ENCODE measurements at places on chromosomes 12 and 14.
A peak's percentile ranks its signal among the peaks of the same experiment; 100 is the strongest.

- no peak for DNase-seq
Observed at GRCh38 chr12:52054833-52055730, 3.8 kb downstream of the NR4A1 start.

DNA sequence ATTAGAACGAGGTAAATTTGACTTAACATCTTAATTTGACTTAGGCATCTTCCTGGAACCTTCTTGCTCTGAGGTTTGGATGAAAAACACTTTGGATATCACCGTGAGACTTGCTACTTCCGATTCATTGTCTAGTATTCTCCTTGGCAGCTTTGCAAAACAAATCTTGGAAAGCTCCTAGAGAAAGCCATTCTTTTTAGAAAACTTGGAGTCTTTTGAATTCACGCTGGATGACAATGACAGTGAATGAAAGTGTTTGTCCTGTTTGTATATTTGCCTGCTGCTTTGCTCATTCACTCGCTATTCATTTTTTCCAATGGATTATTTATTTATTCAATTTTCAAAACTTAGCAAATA is 222.1 kb upstream of the HMGA2 start:
- no peak for DNase-seq

GRCh38 chr12:104496336-104496735 is 39.6 kb downstream of the CHST11 start:
- no peak for DNase-seq

DNA sequence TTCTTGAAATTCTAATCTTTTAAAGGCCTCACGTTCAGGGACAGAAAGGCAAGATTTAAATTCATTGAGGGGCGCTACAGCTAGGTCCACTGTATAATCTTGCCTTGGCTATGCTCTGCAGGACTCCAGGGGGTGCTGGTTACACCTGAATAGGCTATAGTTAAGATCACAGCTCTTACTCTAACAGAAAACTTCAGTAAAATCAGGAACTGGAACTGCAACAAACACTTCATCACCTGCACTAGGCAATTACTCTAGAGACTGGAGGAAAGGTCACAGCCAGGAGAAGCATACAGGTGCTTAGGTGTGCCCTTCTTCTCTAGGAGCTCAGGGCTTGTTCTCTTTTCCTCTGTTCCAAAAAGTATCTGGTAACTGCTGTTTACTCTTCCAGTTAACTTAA is 20.9 kb downstream of the SLCO1C1 start:
- no peak for DNase-seq

GRCh38 chr14:105294142-105294597 is 6.6 kb downstream of the BRF1 start:
- peak; percentile 55 for DNase-seq

- DNase-seq, result peak; percentile 58
Observed at GRCh38 chr14:22598896-22599244, 770 bp downstream of the ABHD4 start.

DNA sequence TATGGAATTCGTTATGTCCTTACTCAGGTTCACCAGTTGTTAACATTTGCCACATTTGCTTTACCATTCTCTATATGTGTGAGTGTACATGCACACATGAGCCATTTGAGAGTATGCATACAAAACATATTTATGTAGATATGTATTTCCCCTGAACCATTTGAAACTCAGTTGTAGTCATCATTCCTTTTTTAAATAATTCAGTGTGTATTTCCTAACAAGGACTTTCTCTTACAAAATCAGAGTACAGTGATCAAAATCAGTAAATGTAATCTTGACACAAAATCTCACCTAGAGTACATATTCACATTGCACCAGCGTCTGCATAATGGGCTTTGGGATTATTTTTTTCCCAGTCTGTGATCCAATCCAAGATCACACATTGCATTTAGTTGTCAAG is 384.9 kb downstream of the DIO2 start:
- DNase-seq, result no peak

GRCh38 chr12:38424436-38424835 is 107.9 kb downstream of the ALG10B start:
- DNase-seq, result peak; percentile 12

- no peak for DNase-seq
Observed at GRCh38 chr12:52199294-52199919, 7.6 kb upstream of the KRT80 start.

- DNase-seq, result no peak
Observed at GRCh38 chr12:110668480-110669192, 20.3 kb downstream of the HVCN1 start.

- no peak for DNase-seq
Observed at GRCh38 chr12:85733221-85733840, 102.9 kb downstream of the RASSF9 start.

GRCh38 chr12:22525426-22525825 is 18.9 kb downstream of the C2CD5 start:
- DNase-seq, result no peak

GRCh38 chr14:45181806-45182205 is 46.1 kb downstream of the FANCM start:
- no peak for DNase-seq

DNA sequence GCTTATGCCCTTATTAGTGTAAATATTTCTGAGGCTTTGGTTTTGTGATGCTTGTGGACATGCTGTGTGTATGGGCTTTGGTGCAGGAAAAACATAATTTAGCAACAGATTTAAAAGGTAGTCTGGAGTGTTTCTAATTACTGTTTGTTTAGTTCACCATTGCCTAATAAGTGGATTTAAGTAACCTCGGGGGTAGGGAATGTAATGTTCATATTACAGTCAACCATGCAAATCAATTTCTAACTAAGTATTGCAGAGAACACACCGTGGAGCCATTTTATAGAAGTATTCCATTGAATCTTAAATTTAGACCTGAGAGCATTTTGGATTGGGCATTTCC is 53.5 kb downstream of the ANO6 start:
- DNase-seq, result no peak

DNA sequence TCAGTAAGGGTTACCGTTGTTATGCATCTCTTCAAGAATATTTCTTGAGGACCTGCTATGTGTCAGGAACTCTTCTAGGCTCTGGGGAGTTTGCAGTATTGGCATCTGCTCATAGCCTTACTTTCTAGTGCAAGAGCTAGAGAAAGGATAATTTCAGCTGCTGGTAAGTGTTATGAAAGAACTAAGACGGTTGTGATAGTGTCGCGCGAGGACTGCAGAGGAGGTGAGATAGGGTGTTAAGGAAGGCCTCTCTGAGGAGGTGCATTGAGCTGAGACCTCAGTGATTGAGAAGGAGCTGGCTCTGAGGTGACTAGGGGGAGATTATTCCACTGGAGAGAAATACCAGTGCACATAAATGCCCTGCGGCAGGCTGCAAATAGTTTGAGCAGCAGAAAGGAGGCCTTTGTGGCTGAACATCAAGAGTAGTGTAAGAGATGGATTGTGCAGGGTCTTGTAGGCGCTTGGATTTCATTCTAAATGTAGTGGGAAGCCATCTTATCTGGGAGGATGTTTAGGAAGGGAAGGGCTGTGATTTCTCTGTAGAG is 824 bp downstream of the DDX55 start:
- DNase-seq, result no peak

GRCh38 chr14:70780396-70781075 is 28.8 kb downstream of the MAP3K9 start:
- peak; percentile 51 for DNase-seq

GRCh38 chr12:128091101-128091720 is 175.8 kb upstream of the TMEM132C start:
- no peak for DNase-seq

DNA sequence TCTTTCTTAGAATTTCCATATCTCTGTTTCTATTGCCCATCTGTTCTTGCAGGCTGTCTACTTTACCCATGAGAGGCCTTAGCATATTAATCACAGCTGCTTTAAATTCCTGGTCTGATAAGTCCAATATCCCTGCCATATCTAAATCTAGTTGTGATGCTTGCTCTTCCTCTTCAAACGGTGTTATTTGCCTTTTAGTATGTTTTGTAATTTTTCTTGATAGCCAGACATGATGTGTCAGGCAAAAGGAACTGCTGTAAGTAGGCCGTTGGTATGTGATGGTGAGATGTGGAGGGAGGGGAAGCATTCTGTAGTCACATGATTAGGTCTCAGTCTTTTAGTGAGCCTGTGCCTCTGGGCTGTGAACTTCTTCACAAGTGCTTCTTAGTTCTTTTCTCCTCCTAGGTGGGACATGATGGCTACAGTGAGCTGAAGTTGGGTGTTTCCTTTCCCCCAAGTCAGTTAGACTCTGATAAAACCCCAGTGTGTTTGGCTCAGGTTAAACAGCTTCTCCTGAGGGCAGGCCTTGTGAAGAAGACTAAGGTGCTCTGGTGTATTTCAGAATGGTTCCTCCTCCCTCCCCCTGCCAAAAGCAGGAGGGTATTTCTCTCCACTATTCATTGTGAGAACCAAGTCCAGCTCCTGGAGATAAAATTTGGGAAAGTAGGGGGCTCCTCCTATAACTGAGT is 195.9 kb upstream of the PARP11 start:
- DNase-seq, result no peak

GRCh38 chr12:117036547-117036946 is 62.7 kb downstream of the TESC start:
- no peak for DNase-seq

DNA sequence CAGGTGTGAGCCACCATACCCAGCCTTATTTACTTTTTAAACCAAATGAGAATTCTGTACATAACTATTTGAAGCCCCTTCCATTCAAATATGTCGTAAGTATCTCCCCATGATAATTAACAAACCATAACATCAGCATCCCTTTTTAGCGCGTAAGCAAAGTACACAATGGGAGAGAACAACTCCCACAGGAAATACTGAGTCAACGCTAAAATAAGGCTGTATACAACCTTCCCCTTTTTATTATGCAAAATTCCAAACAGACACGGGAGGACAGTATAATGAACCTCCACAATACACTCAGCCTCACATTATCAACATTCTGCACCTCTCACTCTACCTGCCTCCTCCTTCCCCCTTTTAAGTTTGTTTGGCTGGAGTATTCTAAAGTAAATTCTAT is 73.5 kb downstream of the CCDC88C start:
- DNase-seq, result peak; percentile 82

- DNase-seq, result no peak
Observed at GRCh38 chr12:7319930-7320329, 16.1 kb downstream of the ACSM4 start.

Measured in suppressor macrophage treated with lipopolysaccharide for 1 hour (primary cell).